ENCODE measurements at places on chromosomes 3 and 15.

DNA sequence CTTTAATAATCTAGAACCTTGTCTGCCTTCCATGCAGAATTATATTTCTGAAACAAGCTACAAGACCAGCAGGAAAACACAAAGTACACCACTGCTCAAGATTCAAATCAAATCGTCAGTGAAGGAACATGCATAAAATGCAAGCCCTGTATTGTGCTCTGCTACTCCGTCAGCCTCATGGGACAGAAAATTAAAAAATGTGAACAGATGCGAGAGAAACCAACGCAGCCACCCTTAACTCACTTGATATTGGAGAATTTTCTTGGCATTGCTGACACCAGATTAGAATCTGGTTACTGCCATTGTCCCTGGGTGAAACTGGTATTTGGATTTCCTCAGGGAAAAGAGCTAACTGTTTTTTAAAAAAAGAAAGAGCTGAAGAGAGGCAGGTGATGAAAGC lies 23.6 kb downstream of the ANXA2 start:
- no peak for DNase-seq

DNA sequence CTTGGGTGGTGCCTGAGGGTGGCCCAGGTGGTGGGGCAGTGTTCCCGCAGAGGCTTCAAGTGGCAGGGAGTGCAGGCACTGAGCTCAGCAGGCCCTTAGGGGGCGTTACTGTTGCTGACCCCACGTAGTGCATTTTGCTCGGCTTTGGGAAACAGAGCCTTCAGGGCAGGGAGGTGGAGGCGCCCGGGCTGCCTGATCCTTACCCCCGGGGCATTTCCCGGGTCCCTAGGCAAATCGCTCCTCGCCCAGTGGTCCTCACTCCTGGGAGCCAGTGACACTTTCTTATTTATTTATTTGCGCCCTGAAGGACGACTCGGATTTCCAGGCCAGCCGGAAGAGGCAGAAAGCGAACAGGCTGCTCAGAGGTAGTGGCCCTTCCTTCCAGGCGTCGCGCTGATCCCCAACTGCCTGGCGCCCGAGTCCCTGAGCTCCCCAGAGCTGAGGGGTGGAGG lies 10.1 kb upstream of the FOXB1 start:
- DNase-seq, result no peak

DNA sequence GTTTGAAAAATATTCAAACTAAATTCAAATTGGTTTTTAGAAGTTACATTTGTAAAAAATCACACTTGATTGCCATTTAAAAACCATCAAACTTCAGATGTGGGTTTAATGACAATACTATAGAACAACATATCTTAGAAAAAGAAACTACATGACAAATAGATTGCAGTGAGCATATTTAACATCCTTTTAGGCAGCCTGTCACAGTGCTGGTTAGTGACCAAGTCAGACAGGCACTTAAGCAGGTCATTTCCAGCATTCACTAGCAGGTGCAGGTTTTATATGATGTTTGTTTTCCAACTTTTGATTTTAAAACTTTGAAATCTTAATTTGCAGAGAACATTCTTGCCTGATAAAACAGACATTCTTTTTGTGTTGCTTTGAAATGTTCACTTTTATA lies 115.7 kb downstream of the MBNL1 start:
- no peak for DNase-seq

DNA sequence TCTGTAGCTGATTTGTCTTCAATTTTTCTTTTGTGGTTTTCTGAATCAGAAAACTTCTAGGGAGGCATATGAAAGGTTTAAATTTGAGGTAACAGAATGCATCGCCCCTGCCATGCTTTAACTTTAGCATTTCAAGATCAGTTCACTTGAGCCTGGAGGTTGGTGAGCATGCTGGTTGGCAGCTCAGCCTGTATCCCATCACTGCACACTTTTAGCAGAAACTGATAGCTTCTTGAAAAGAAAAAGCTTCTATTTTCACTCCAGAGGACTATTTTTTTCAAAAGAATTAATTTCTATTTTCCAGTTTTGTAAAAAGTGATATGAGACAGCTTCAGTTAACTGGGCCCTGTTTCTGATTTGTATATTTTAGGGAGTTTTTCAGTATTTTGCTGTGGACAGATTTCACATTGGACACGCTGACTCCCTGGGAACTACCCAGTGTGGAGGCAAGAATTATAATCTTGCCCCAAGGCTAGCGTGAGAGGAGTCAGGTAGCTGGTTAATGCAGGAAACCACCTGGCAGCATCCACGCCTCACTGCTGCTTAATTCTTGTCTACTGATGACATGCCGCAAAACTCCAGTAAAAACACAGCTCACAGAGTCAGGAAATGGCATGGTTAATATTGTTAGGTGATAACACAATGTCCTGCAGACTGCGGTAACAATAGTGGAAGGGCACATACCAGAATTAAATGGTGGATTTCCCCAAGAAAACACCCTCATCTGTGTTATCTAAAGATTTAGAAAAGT lies 71.4 kb downstream of the DUT start:
- no peak for DNase-seq

- DNase-seq, result no peak
Observed at GRCh38 chr3:143330296-143330868, 210.8 kb downstream of the CHST2 start.
